ENCODE measurements at places on chromosomes 4 and X. TPM values are rescaled to one million over a fixed set of nuclear protein-coding genes. Genes with fewer than 3 reads are reported as not detected.

DNA sequence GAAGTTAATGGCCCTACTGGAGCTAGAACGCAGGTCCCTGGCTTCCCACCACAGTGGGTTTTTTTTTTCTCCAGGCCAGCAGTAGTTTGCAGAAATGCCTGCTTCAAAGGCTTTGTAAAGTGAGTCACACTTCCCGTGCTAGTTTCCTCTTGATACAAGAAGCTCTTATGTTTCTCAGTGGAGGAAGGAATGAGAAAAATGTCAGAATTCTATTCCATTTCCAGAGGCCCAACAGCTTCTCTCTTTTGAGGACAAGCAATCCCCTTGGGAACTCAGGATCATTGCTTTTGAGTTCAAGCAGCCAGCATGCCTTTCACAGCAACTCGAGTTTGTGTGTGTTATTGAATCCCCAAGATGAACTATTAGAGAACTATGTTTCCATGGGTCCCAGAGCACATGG lies 134.3 kb downstream of the GUCY2F start:
- H3K36me3 ChIP-seq: no peaks in the 10 kb centered on the region
- H3K4me1 ChIP-seq: no peaks in the 10 kb centered on the region
- H3K27me3 ChIP-seq: no peaks in the 10 kb centered on the region
- no peak overlapping the region for H3K27ac ChIP-seq
- H3K4me3 ChIP-seq: no peak overlapping the region

The NOCT gene
- total RNA-seq: 4.8 TPM

DNA sequence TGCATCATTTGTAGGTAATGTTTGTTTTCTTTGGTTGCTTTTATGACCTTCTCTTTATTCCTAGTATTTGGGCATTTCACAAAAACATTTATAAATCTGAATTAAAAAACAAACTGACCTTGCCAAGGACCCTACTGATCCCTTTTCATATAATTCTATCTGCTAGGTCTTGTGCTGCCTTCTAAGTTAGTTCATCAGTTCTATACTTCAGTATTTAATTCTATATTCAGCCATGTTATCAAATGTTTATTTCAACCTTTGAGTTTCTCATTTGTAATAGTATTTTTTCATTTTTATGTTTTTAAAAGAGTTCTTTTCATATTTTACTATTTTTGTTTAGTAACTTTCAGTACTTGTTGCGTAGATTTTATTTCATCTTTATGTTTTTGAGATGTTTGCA lies 155.3 kb downstream of the SNCA start:
- H3K4me1 ChIP-seq: no peaks in the 10 kb centered on the region
- H3K36me3 ChIP-seq: no peaks in the 10 kb centered on the region
- no peak for DNase-seq
- no peaks in the 10 kb centered on the region for H3K27me3 ChIP-seq

GRCh38 chrX:71998836-71999509 lies 88.3 kb downstream of the NHSL2 start:
- no peaks in the 10 kb centered on the region for H3K36me3 ChIP-seq
- H3K4me1 ChIP-seq: no peaks in the 10 kb centered on the region
- H3K4me3 ChIP-seq: no peak overlapping the region
- no peak overlapping the region for H3K27ac ChIP-seq
- DNase-seq: no peak

DNA sequence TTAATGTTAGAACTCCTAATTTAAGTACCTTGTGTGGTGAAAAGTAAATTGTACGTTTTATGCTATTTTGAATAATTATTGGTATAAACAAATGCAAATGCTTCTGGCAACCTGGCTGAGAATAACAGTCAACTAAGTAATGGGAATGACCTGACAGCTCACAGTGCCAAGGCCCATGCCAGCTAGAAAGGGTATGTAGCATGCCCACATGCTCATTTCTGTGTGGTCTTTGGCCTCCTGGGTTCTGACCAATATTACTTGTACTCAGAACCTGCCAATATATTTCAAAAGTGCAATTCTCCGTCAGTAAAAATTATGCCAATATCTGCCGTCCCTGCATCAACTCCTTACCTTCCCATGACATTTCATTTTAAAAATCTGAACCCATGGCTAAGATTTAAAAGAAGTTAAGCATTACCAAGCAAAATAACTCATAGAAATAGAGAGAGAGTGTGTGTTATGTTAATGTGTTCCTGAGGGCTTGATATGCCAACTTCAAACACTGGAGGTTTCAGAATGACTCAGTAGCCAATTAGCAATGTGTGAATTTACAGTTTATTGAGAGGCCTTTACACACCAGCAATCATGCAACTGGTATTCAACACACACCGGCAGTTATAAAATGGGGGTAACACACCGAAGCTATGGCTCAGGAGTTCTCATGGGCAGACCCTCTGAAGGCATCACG lies 820.8 kb downstream of the FSTL5 start:
- no peak overlapping the region for H3K27ac ChIP-seq
- no peak for DNase-seq
- H3K4me3 ChIP-seq: no peak overlapping the region
- no peaks in the 10 kb centered on the region for H3K36me3 ChIP-seq
- no peaks in the 10 kb centered on the region for H3K4me1 ChIP-seq
- H3K27me3 ChIP-seq: no peaks in the 10 kb centered on the region

DNA sequence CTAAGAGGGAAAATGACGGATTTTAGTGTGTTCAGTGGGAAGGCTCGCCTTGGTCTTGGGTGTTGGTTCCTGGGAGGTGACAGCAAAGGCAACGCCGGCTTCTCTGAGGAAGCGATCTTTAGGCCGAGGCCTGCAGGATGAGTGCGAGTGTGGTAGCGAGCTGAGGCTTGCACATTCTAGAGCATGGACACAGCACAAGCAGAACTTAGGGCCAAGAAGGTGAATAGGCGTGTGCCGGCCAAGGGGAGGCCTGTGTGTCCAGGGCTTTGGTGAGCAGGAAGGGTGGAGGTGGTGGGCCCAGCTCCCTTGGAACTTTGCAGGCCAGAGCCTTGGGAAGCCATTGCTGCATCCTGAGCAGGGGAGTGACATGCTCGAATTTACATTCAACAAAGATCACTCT lies 67.9 kb downstream of the TNIP2 start:
- no peak for DNase-seq
- H3K36me3 ChIP-seq: peaks cover 85% of the 10 kb centered on the region
- H3K27ac ChIP-seq: no peak overlapping the region

The C4orf36 gene
- 2.3 TPM for total RNA-seq

DNA sequence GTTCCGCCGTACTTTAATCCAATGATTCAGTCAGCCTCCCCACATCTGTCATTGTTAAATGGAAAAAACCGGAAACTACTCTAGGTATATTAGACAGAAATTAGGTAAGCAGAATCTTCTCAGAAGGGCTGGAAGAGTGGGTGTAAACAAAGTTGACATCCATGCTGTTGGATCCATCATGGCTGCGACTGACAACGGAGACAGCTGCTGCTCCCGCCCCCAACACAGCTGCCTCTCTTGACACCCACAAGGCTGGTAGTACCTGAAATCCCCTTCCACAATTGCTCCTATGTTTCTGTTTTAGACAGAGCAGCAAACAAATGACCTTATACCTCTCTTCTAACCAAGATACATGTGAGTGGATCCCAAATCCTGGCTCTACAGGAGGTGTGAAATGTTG lies 66.6 kb downstream of the RXFP1 start:
- no peaks in the 10 kb centered on the region for H3K4me1 ChIP-seq
- H3K4me3 ChIP-seq: no peak overlapping the region
- H3K36me3 ChIP-seq: no peaks in the 10 kb centered on the region
- peaks cover 5% of the 10 kb centered on the region for H3K27me3 ChIP-seq

- no peak overlapping the region for H3K4me3 ChIP-seq
- no peak for DNase-seq
- H3K27me3 ChIP-seq: no peaks in the 10 kb centered on the region
Observed at GRCh38 chr4:180518906-180519305, 1724.3 kb upstream of the TENM3 start.

- H3K36me3 ChIP-seq: no peaks in the 10 kb centered on the region
- no peak overlapping the region for H3K4me3 ChIP-seq
- H3K27me3 ChIP-seq: no peaks in the 10 kb centered on the region
- H3K4me1 ChIP-seq: no peaks in the 10 kb centered on the region
- no peak overlapping the region for H3K27ac ChIP-seq
Observed at GRCh38 chr4:87979810-87980209, 4.3 kb downstream of the SPP1 start.

The ADH1C gene
- 6.8 TPM for total RNA-seq

DNA sequence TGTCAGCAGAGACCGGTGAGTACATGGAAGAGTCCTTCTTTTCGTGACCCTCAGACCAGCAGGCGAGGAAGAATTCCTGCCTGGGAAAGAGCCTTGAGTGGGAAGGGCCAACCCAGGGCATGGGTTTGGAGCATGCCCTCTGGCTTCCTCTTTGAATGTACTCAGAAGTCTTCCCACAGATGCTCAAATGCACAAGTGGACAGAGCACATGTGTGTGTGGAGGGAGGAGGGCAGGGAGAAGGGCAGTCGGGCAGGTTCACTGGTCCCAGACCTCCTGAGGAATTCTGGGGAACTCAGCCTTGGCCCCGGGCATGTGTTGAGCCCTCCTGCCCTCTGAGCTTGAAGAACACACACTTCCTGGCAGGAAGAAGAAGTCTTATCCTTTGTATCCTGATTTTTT lies 63.2 kb upstream of the HELT start:
- DNase-seq: no peak

DNA sequence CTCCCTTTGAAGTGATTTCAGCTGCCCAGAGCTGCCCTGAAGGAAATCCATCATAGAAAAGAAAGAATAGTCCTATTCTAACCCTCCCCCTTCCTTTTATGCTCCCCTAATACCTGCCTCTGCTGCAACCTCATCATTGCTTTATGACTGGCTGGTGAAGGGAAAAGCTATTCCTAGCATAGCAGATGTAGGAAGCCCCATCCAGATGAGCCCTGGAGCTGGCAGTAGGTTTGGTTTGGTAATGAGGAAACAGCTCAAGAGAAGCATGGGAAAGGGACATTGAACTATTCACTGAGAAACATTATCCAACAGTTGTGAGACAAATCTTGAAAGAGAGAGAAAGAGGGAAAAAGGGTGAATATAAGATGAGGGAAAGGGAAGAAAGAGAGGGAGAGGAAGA lies 29.2 kb downstream of the ARSJ start:
- H3K36me3 ChIP-seq: no peaks in the 10 kb centered on the region
- H3K4me1 ChIP-seq: peaks cover 2% of the 10 kb centered on the region
- H3K27ac ChIP-seq: no peak overlapping the region
- H3K27me3 ChIP-seq: no peaks in the 10 kb centered on the region

DNA sequence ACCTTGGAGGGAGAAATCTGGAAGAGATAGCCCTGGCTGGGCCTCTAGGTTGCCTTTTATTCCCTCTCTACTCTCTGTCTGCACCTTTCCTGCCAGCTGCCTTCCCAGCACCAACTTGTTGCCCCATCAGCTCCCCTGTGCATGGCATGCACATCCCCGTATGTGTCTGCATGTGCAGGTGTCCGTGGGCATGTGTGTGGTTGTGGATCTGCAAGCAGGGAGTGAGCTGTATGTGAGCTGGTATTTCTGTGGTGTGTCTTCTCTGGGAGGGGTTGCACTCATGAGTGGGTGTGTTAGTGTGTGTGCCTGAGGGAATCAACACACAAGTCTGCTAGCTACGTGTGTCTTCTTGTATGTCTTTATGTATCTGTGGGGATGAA lies 9.9 kb downstream of the L1CAM start:
- no peaks in the 10 kb centered on the region for H3K27me3 ChIP-seq
- no peak for DNase-seq
- H3K4me1 ChIP-seq: no peaks in the 10 kb centered on the region
- H3K36me3 ChIP-seq: no peaks in the 10 kb centered on the region

DNA sequence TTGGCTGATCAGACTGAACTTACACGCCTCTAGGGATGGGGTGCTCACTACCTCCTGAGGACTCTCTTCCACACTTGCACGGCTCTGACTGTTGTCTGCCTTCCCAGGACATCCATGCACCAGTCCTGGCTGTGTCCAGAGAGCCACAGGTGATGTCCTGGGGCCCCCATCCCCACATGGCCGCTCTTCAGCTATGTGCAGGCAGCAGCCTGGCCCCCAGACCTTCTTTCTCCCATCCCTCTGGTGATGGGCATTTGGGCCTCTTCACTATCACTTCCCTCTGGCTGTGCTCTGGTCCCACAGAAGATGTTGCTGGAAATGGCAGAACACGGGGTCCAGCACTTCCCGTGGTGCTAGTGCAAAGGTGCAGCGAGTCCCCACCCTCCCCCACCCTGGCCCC lies 40.9 kb upstream of the HMX1 start:
- no peak overlapping the region for H3K4me3 ChIP-seq
- no peak for DNase-seq
- no peak overlapping the region for H3K27ac ChIP-seq
- no peaks in the 10 kb centered on the region for H3K27me3 ChIP-seq
- H3K4me1 ChIP-seq: no peaks in the 10 kb centered on the region

DNA sequence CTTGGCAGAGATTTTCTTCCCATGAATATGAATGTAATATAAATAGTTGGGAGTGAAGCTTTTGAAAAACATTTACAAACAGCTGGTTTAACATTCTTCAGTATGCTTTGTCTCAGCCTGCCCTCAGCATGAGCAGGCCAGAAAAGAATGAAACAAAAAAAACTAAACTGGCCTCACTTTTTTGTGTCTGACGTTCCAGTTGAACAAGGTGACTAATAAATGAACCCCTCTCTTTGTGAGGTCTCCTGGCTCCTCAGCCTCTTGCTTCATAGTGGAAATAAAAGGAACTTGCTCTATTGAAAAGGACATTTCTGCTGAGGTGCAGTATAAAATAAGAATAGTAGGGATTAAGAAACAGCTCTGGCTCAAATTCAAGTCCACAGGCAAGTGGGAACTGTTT lies 9.4 kb downstream of the CHST7 start:
- H3K27ac ChIP-seq: no peak overlapping the region
- no peak overlapping the region for H3K4me3 ChIP-seq
- H3K27me3 ChIP-seq: no peaks in the 10 kb centered on the region
- no peaks in the 10 kb centered on the region for H3K36me3 ChIP-seq
- H3K4me1 ChIP-seq: peaks cover 5% of the 10 kb centered on the region
- DNase-seq: no peak

DNA sequence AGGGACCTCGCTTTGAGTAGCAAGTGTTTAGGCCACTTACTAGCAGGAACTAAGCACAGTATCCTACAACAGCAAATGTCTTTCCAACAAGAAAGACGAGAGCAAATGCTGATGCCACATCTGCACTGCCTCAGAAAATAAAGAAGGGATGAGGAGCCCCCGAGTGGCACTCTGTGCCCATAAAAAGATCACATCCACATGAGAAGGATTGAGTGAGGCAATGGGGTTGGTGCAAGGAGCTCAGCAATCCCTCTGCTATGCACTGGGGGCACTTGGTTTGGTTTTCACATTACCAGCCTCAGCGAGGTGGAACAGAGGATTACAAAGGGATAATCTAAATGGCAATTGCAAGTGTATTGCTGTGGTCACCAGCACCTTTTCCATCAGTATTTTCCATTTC lies 252.8 kb upstream of the SLC7A11 start:
- H3K27me3 ChIP-seq: no peaks in the 10 kb centered on the region
- H3K36me3 ChIP-seq: no peaks in the 10 kb centered on the region
- no peak overlapping the region for H3K4me3 ChIP-seq

The HSD17B13 gene
- 1.7 TPM for total RNA-seq
